Mesenchymal stem cell (in vitro differentiated cells and primary cell): ENCODE measurements at places on chromosomes 1 and 21.

- DNase-seq: no peak
Observed at GRCh38 chr21:46152927-46153246, 2.5 kb downstream of the FTCD start.

GRCh38 chr1:185448591-185449186, 131.6 kb upstream of the IVNS1ABP start:
- peak; percentile 65 for DNase-seq

- DNase-seq: no peak
Observed at GRCh38 chr1:247407180-247407616, 8.8 kb upstream of the NLRP3 start.

DNA sequence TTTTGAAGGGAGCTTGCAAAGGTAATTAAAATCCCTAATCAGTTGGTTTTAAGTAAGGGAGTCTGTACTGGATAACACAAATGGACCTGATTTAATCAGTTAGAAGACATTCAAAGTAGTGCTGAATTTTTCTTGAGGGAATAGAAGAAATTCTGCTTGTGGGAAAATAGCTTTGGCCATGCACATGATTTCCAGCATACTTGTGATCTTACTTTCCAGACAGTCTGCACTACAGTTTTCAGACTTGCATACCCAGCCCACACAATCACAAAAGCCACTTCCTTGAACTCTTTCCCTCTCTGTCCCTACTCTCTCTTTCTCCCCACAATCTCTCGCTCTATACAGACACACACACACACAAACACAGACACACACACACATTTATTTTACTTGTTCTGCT, 852.1 kb downstream of the PLA2G4A start:
- DNase-seq: peak; percentile 58

- DNase-seq: no peak
Observed at GRCh38 chr1:86365896-86366295, 30.2 kb downstream of the ODF2L start.

- DNase-seq: no peak
Observed at GRCh38 chr1:77560741-77561140, 121.7 kb downstream of the ZZZ3 start.

- DNase-seq: no peak
Observed at GRCh38 chr1:27427329-27427728, 34.9 kb downstream of the GPR3 start.

GRCh38 chr1:90593312-90593711, 123.8 kb downstream of the BARHL2 start:
- DNase-seq: no peak

DNA sequence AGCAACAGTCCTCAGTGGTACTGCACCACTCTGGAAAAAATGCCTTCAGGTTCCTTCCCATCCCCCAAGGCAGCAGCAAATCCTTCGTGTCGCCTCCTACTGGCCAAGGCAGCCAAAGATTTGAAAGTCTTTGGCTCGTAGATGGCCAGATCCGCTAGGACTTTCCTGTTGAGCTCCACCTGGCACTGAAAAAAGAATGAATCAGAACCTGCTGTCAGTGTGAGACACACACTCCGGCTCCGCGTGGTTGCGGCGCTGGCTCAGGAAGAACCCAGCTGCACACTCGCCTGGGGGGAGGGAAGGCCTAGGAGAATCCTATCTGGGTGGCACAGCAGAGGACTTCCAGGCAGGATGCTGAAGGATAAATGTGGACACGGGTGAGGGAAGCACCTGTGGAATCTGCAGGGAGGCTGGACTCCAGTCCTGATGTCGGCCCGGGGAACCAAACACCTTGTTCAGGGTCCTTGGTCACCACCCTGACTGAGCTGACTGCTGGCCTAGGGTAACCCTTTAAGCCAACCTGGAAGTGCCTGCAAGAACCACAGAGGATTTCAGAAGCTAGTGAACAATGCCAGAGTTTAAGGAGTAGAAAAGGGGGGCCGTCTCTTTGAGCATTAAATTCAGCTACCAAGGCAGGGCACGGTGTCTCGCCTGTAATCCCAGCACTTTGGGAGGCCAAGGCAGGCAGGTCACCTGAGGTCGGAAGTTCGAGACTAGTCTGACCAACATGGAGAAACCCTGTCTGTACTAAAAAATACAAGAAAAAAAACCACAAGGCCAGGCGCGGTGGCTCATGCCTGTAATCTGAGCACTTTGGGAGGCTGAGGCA, 3.2 kb upstream of the CCNL2 start:
- peak; percentile 65 for DNase-seq

GRCh38 chr1:58964880-58965279, 181.0 kb upstream of the JUN start:
- DNase-seq: peak; percentile 77
